ENCODE measurements at places on chromosomes 2 and 18.

- DNase-seq: peak; percentile 41
These were observed 120.7 kb upstream of the PXDN start for GRCh38 chr2:1864981-1865421.

- no peak for DNase-seq
These were observed 18.8 kb upstream of the MMADHC start for GRCh38 chr2:149606251-149606811.

GRCh38 chr2:217795067-217795466 lies 207.7 kb downstream of the TNS1 start:
- no peak for DNase-seq

- peak; percentile 62 for DNase-seq
These were observed 108.7 kb downstream of the MAP3K20 start for GRCh38 chr2:173184031-173185004.

DNA sequence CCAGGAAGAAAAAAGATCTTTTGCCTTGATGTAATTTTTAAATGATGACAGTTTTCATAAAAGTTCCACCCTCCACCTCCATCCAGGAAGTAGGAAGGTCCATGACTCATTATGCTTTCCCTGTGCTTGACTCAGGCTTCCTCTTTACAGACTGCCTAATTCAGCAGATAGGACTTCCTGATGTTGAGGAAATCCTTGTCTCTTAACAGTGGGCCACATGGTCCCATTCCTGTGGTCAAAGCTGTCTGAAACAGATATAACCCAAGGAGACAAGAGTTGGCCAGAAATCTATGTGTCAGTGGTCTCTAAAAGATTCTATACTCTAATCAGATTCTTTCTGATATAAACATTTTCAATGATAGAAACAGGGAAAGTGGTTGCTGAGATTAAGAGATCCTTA lies 119.1 kb downstream of the BAZ2B start:
- DNase-seq: no peak

DNA sequence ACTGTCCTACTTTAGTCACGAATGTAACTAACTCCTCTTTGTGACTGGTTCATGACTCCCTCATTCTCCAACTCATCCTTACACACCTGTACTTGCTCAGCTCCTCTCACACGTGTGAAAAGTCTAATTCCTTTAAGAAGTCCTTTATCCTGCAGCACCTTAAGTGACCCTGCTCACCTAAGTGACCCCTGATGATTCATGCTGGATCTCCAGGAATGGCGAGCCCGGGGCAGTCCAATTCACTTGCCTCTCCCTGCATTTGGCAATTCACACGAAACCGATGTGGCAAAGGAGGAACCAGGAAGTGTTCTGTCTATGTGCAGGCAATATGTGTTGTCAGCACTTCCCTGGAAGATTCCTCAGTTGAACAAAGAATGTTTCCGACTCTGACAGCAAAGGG lies 189.8 kb upstream of the NABP1 start:
- DNase-seq: no peak

DNA sequence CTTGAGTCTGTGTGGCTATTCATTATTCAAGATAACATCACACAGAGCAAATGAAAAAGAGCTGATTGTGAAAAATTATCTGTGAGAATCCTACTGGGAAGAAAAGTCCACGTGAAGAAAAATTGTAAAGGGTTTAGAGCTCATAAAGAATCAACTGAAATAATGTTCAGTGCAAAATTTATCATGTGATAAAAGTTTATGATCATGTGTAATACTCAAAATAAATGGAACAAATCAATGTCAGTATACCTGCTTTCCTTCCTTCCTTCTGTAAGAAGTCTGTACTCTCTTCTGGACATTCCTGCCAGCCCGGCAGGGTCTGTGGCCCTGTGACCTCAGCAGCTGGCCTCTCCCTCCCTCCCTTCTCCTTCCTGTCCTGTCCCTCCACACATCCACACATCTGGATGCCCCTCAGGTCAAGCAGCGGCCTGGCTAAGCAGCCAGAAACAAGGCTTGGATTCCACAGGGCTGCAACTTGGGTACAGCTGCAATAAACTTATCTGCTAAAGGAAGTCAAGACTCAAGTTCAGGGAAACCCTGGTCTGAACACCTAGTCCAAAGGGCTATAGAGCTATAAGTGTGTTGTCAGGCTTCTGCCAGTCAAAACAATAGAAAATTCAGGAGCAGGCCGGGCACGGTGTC lies 172.1 kb downstream of the MREG start:
- DNase-seq: no peak

- no peak for DNase-seq
These were observed 18.9 kb downstream of the CTIF start for GRCh38 chr18:48557640-48558174.

GRCh38 chr2:7280790-7281189 lies 363.6 kb downstream of the RNF144A start:
- no peak for DNase-seq

GRCh38 chr2:100791936-100792308 lies 28.0 kb upstream of the NPAS2 start:
- no peak for DNase-seq

GRCh38 chr2:238601433-238602222 lies 174.9 kb downstream of the ASB1 start:
- DNase-seq: no peak

DNA sequence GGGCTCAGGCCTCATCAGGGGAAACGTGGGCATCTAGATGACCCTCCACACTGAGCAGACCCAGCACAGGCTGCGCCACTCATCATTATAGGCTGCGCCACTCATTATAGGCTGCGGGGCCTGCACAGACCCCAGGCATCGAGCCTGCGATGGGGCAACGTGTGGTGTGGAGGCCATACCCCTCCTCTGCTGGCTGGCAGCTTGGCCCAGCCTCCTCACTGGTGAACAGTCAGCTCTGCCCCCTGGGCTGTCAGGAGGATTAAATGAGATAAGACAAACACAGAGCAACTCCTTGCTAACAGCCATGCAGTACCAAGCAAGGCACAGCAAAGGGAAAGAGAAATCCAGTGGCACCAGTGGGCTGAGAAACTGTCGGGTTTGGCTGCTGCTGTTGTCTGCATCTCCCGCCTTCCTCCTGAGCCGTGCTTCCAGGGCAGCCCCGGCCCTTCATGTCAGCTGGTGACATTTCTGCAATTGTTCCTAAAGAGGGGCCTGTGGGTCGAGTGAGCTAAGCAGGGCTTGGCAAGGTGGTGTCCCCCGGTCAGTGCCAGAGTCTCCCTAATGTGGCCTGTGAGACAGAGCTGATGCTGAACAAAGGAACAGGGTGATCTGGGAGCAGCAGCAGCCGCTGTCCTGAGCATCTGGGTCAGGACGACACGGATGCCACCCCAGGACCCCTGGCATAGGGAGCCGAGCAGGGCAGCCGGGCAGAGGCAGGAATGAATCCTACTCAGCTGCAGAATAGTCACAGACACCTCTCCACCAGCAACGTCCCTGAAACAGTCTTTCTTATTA lies 48.7 kb downstream of the RRM2 start:
- DNase-seq: no peak

DNA sequence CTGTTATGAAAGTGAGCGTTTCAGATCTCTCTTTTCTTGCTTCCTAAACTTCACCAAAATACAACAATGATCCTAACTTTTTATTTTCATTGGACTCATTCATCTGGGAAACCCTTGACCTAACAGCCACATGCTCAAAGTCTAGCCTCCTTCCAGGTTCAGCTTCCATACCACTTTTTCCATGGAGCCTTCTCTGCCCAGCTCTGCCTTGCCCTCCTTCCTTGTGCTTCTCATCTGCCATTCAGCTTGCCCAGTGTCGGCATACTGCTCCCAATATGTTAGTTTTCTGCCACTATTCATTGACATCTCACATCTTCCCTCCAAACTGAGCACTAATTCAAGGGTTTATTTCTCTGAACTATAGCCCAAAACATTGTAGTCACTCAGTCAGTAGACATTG lies 214.7 kb downstream of the RAD51AP2 start:
- DNase-seq: no peak

GRCh38 chr2:11417946-11418585 lies 47.9 kb downstream of the E2F6 start:
- DNase-seq: peak; percentile 23

GRCh38 chr2:240819858-240820606 lies at the start of gene KIF1A:
KIF1A (minus strand) TSS chr2:240820219; CDS start chr2:240797752, 22,467 bp downstream.
- peak; percentile 90 for DNase-seq

DNA sequence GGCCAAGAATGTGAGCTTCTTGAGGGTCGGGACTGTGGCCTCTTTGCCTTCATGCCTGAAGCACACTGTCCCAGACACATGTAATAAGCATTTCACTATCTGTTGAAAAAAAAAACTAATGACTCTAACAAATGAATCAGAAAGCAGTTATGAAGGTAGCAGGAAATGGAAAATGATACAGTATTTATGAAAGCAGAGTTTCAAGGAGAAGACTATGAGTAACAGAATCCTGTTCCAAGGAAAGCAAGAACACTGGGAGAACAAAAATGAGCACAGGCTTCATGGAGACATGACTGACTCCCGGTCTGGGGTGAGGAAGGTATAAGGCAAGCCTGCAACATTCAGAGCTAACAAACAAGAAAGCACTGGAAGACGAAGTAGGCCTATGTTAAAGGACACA lies 190.8 kb downstream of the RNF152 start:
- no peak for DNase-seq

DNA sequence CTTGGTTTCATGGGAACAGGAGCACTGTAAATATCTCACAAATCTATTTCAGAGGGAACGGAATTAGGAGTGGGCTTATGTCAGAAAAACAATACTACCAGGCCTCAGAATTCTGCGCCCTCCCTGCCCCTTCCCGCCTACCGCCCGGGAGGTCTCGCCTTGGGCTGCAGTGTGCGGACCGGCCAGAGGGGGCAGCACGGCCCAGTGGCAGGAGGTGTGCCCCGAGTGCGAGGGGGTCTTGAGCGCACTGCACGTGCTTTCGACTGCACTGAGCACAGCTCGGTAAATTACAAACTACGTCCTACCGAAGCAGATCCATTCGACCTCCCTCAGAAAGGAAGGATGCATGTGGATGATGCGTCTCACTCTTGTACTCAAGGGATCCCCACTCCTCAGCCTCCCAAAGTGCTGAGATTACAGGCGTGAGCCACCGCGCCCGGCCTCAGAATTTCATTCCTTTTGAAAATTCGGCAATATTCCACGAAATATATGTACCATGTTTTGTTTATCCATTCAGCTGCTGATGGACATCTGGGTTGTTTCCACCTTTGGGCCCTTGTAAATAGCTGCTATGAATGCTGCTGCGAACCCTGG lies 297.0 kb downstream of the BCL2 start:
- peak; percentile 59 for DNase-seq

DNA sequence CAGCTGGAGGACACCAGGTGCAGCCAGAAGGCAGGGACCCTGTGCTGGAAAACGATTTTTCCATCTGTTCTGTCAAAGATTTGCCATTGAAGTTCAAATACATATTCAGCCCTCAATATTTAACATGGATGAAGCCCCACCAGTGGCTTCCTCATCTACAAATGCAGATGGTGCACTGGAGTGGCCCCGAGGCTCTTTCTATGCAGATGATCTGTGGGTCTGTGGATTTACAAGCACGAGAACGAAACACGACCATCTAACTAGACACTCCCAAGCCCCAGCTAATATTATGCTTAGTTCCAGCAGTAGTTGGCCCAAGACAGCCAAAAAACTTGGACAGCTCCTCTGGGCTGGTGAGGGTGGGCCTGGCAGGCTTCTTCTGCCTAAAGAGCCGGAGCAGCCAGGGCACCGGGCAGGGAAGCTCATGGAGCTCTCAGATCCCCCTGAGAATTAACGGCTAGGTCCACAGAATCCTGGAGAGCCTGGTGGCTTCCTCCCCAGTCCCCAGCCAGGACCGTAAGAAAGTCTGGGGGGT lies 9.2 kb upstream of the IL1R2 start:
- DNase-seq: no peak

DNA sequence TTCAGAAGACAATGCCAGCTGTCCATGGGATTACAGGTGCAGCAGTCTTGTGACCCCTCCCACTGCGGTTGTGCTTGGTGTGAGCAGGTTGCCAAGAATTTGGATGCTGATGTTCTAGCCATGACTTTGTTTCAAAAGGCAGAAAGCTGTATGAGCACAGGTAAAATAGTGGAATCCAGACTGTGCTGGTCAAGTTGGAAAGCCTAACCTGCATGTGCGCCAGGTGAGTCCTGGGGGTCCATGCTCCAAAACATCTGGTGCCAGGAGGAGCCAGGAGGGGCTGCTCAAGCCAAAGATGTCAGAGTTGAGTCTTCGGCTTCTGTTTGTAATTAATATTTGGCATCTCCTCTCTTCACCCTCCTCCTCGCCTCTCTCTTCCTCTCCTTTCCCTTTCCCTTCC lies 330.1 kb downstream of the MYCN start:
- no peak for DNase-seq

DNA sequence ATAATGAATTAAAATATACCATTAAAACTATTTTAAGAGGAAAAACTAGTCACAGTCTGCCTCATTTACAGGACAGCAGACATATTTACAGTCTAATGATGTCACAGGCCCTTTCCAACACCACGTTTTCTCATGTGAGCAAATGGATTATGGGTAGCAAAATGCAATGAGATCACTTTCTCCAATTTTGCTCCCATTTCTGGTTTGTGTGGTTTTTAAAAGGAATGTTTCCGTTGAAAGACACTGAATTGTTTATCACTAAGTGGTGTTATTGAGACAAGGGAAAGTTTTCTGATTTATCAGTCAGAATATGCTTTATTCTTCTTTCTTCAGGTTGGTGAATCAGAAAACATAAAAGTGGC lies 11.4 kb upstream of the NR4A2 start:
- DNase-seq: no peak

DNA sequence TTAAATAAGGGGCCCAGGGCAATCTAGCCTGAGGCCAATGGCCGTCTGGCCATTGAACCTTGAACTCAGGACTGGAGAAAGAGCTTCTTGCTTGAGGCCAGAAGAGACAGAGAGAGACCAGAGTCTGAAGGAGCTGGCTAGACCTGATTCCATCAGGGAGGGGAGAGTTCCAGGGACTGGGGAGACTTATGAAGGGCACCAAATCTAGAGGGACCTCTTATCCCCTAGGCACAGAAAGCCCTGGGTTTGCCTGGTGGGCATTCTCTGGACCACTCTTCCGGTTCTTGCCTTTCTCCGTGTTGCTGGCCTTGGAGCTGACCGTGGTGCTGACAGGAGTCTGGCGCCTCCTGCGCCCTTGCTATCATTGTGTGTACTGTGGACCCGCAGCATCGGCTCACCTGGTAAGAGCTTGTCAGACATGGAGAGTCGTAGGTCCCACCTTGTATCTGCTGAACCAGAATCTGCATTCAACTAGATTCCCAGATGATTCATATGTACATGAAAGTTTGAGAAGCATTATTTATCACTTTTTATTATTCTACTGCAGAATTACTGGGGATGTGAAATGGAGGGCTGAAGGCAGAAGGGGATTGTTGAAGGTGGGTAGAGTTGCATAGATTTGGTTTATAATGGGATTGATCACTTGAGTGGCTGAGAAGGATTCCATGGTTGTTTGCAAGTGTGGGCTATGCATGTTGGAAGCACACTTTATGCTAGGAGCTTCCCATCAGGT lies 4.3 kb upstream of the TRPM8 start:
- DNase-seq: peak; percentile 70

GRCh38 chr18:37540424-37541138 lies 25.0 kb downstream of the CELF4 start:
- no peak for DNase-seq

- DNase-seq: no peak
These were observed 496.1 kb upstream of the RAB6C start for GRCh38 chr2:129483366-129483765.
